Choroid plexus epithelial cell (primary cell): ENCODE measurements at places on chromosomes 6 and 20.
A peak's percentile ranks its signal among the peaks of the same experiment; 100 is the strongest.

DNA sequence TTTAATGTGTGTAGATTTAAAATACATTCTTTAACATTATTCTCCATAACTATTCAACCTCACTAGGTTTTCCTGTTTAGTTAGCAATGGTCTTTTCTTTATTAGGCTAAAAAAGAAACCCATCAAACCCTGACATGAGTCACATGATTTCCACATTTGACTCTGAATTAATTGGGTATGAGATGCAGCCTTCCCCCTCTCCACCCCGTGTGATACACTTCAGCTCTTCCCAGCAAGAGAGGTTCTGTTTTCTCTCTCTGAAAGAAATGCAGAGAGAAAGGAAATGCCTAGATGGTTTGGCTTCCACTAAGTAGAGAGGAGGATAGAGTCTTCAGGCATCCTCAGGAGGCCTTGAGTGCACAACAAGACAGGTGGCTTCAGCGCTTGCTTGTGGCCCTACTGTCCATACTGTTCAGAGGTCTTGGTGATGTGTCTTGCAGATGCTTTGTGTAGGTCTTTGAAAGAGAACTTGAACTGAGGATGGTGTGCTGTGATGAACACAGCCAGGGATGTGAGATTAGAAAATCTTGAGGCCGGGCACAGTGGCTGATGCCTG, 17.3 kb downstream of the FARS2 start:
- DNase-seq = no peak

GRCh38 chr6:36703081-36703606, 5.5 kb downstream of the RAB44 start:
- DNase-seq = no peak

GRCh38 chr6:54719633-54720032, 126.9 kb upstream of the FAM83B start:
- peak; percentile 23 for DNase-seq

- no peak for DNase-seq
Measured at GRCh38 chr6:36210182-36210581, 13.6 kb downstream of the BRPF3 start.

GRCh38 chr6:55019591-55019990, 154.7 kb upstream of the HCRTR2 start:
- no peak for DNase-seq

GRCh38 chr20:62411479-62412193, 4.6 kb upstream of the CABLES2 start:
- no peak for DNase-seq

DNA sequence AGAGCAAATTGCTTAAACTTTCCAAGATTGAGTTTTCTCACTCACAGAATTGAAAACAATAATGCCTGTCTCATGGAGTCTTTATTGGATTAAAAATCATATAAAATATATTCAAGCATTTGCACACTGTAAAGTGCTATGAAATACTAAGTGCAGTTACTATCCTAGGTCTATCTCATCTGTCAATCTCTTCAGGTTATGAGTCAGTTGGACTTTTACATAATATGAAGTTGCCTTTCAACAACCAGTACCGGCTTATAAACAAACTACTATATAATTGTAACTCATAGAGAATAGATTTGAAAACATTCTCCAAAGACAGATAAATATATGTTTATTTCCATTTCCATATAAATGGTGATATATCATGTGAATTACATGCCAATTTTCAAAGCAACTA, 20.4 kb upstream of the GSTA4 start:
- no peak for DNase-seq

- DNase-seq = no peak
Measured at GRCh38 chr6:37971711-37972390, 152.3 kb downstream of the ZFAND3 start.

- no peak for DNase-seq
Measured at GRCh38 chr20:59670786-59671492, 66.6 kb downstream of the PHACTR3 start.
